Left renal pelvis (tissue), 4 donors: ENCODE measurements at places on chromosomes 5 and 9. TPM values are rescaled to one million over a fixed set of nuclear protein-coding genes. Genes with fewer than 3 reads are reported as not detected.

GRCh38 chr5:84184857-84185256 is 199.8 kb downstream of the EDIL3 start:
- DNase-seq, result no peak

DNA sequence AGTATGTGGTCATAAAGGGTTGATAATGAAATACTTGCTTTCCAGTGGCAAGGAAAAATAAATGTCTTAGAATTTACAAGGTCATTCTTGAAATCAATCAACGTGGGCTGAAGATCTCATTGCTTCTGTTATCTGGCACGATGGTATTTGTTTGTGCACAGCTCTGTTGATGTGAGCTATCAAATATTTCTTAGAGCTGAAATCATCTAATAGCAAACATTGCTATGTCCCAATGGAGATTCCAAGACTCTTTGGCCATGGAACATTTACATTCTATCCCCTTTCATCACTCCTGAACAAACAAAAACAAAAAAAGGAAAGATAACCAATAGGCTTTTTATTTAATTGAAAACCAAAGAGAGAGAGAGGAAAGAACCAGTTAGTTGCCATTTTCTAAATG is 111.5 kb upstream of the CCDC152 start:
- DNase-seq, result no peak

GPR21 gene
- 0.26 TPM for polyA plus RNA-seq

SLC45A2 gene
- 0.47 TPM for polyA plus RNA-seq
